ENCODE measurements at places on chromosomes 11 and 22.

GRCh38 chr11:31882951-31883392, 71.8 kb upstream of the PAX6 start:
- no peak for DNase-seq

GRCh38 chr11:60991457-60991856, 20.0 kb downstream of the CD6 start:
- no peak for DNase-seq

- DNase-seq = no peak
Observed at GRCh38 chr22:26983311-26983710, 325.9 kb downstream of the MIAT start.

DNA sequence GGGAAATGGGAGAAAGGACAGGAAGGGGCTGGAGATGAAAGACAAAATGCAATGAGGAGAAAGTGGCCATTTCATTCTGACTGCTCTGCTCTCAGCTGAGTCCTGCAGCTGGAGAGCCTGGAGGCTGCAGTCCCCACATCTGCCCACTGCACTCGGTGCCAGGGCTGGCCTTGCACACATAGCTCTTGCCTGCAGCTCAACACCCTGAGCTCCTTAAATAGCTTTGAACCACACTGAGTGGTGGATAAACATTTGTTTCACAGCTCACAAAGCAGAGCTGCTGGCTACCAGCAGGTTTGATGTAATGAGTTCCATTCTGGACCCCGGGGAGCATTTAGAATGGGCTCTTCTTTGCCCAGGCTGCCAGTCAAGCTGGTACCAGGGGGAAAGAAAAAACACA, 426.1 kb upstream of the CADM1 start:
- no peak for DNase-seq

DNA sequence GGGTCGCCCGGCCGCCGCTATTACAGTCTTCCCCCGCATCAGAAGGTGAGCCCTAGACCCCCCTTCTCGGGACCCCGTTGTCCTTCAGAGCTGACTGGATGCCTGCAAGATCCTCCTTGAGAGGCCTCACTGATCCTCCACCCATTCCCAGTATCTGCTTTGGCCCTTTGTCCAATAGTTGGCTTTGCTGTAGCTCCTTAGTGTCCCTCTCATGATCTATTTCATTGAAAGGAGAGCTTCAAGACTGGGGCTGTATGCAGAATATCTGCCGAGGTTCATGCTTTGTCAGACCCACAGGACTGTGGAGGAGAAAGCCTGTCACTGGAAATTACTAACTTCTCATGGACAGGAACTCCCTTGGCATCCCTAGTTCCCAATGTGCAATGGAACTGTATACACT, 499 bp downstream of the DLAT start:
- no peak for DNase-seq

- DNase-seq = no peak
Observed at GRCh38 chr11:132944569-132944944, 587.7 kb downstream of the OPCML start.

DNA sequence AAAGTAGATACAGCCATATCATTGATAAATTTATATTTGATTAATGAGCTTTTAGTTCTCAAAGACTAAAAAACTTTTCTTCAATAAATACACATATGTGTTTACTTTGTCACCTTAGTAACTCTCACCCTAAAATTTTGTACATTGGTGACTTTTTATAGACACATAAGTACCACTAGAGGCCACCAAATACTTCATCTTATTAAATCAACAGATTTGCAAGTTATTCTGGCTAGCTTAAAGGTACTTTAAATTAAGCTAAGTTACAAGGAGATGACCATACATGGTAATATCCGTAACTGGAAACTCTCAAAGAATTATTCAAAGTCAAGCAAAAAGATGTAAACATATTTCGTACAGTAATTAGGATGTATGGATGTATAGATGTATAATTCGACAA, 112.2 kb downstream of the SBF2 start:
- no peak for DNase-seq

DNA sequence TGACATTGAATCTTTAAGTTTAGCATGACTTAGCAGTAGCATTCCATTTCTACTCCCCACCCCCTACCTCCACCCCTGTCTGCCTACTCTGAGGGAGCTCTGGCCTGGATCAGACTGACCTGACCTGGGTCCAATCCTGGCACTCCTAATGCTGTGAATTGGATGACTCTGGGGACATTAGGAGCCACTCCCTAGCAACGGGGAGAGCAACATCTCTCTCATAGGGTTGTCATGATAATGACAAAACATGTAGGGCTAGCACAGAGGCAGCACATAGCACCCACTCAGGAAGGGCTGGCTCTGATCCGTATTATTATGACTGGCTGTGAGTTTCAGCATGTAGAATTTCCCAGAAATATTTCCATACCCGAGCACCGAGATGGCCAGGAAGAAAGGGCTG, 40.5 kb downstream of the CABIN1 start:
- no peak for DNase-seq

GRCh38 chr22:45757068-45757467, 85.4 kb downstream of the ATXN10 start:
- DNase-seq = no peak

DNA sequence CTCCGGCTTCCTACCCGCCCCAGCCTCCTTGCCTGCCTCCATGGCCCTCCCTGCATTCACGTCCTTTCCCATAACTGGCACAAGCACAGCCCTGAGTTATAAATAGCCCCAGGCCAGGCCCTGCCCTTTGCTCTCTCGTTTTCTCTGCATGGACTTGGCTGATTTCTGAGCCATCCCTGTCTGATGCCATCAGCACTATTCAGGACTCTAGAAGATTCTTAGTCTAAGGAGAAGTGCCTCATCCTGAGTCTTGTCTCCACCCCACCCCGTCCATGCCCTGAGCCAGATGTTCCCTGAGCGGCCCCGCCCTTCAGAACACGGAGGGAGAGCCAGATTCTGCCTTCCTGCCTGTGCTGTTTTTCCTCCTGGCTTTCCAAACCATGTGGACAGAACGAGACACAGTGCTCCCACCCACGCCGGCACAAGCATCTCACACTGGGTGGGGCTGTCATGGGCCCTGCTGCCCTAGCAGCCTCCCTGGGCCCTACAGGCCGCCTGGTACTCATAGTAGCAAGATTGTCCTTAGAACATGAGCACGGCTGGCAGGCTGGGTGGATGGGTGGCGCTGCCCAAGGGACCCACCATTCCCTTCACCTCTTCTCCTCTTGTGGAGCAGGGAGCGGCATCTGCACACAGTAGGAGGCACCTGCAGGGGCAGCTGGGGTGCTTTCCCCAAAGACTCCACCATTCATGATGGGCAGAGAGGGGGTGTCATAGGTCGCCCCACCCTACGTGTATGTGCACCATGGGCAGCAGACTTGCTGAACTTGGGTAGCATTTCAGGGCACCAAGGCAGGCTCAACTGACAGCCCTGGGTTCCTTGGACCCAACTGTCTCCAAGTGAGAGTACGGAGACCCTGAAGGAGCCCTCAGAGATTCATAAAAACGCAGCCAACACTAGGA, 76.9 kb downstream of the BCR start:
- DNase-seq = no peak

GRCh38 chr22:33024626-33025025, 33.6 kb downstream of the SYN3 start:
- DNase-seq = no peak

- no peak for DNase-seq
Observed at GRCh38 chr11:3825473-3826154, 15.1 kb downstream of the RHOG start.

GRCh38 chr11:131378931-131379330, 8.5 kb downstream of the NTM start:
- no peak for DNase-seq

DNA sequence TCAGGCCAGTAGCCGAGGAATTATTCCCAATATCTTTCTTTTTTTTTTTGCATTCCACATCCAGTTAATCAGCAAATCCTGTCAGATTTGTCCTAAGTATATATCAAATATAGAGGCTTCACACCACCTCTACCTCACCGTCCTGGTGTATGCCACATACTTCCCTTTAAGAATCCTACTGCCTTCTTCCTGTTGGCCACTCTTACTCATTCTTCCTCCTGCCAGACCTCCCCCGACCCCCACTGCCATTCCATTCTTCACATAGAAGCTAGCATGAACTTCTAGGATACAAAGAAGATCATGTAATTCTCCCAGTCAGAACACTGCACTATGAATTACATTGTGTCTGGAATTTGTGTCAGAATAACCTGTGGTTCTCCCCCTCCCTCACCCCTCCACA, 89.5 kb downstream of the TRIM44 start:
- no peak for DNase-seq

DNA sequence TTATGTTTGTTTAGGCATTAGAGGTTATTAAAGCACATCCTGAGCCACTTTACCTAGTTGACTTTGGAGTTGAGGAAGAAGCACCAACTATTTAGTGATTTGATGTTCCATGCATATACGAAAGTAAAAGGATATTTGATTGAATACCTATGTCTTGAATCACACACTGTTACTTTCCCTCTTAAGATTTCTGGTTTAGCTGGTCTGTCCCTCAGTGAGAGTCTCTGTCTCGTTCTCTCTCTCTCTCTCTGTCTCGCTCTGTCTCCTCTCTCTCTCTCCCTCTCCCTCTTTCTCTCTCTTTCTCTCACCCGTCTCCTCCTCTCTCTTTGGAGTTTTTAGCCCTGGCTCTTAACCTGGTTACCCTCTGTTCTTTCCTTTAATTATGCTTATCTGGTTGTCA, 11.0 kb downstream of the CTNND1 start:
- DNase-seq = no peak

DNA sequence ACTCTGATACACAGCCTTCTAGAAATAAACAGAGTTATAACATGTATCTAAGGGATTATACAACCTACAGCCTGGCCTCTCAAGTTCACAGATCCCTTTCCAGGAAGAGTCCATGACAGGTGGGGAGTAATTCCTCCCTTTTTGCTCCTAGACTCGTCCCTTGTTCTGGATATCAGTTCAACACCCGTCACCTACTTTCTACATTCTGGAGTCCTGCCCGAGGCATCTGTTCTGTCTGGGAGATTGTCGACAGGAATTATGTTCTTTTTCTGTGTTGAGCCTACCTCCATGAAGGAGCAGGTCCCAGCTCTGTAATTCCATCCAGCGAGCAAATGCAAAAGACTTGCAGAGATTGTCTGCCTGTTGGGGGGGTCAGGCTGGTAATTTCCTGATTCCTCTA, 224.6 kb upstream of the NTM start:
- DNase-seq = no peak

DNA sequence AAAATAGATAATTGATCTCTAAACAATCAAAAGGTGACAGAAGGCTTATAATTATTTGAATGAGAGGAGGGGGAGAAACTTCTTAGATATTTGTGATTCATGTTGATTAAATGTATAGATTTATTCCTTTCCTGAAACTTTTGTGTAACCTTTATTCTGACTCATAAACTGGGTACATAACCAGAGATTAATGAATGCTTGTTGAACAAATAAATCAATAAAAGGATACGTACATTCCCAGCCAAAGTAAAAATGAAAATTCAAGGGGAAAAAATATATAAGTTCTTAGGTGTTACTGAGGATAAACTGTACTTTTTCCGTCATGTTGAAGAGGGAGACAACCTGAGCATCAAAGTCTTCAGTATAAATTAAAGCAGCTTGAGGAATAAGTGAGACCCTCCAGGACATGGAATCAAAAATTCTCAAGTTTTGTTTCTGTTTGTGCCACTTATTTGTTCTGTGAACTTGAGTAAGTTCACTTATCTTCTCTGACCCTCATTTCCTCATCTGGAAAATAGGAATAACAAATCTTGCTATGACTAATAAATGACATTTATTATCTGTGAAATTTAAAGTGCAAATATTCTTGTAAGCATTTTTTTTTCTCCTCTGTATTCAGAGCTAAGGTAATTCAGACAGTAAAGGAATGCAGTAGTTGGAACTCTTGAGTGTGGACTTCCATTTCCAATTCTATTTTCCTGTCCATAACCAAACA, 195.4 kb downstream of the METTL15 start:
- DNase-seq = no peak

DNA sequence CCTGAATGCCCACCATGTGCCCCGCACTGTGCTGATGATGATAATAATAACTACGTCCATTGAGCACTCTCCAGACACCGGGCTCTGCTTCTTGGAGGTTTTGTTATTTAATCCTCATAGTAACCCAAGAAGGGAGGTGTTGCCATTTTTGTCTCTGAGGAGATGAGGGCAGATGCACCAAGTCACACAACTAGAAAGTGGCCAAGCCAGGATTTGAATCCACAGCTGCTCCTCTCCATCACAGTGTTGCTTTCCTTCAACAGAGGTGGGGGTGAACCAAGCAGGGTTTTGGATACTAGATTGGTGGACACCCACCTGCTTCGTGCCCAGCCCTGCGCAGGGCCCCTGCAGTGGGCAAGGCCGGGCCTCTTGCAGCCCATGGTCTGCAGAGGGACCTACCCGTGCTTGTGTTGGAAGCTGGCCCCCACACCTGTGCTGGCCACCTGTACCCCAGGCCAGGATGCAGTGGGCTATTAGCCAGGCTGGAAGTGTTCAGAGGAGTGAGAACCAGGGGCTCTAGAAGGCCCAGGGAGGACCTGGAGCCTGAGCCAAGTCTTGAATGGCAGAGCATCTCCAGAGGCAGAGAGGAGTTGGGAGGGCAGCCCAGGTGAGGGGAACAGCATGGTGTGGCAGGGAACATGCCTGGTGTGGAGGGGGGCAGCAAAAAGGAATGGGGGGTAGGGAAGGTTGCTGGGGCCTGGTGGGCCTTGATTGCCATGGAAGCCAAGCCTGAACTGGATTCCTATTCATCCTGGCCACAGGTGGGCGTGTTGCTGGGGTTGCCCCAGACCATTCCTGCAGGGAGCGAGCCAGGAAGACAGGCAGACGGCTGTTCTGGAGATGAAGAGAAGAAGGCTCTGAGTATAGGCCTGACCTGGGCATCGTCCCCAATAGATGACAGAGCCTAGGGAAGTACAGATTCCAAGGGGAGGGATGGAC, 2.7 kb upstream of the DPP3 start:
- DNase-seq = no peak
